ENCODE measurements at places on chromosomes 5 and 9.

GRCh38 chr9:126116351-126117157, 210.1 kb upstream of the MVB12B start:
- DNase-seq = no peak

- no peak for DNase-seq
Observed at GRCh38 chr5:95029569-95030366, 255.1 kb downstream of the MCTP1 start.

DNA sequence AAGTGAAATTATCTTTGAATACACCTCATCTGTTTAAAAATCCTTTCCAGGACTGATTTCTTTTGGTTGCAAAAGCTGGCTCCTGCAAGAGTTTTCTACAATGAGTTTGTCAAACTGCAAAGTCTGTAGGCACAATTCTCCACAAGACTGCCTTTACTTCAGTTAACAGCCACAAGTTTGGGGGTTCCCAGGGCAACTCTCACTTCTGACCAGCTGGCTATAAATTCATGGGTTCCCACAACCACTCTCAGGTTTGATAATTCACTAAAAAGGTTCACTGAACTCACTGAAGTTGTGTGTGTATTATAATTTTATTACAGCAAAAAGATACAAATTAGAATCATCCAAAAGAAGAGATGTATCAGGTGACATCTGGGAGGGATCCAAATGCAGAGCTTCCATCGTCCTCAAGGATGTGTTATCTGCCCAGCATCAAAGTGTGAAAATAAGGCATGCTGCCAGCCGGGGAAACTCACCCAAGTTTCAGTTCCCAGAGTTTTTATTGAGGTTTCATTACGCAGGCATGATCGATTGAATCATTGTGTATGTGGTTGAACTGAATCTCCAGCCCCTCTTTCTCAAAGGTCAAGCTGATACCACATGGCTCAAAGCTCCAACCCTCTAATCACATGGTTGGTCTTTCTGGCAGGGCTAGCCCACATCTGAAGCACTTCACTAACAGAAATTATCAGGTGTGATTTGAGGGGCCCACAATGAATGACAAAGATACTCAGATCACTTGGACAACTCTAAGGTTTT, 19.0 kb upstream of the PSIP1 start:
- DNase-seq = no peak

DNA sequence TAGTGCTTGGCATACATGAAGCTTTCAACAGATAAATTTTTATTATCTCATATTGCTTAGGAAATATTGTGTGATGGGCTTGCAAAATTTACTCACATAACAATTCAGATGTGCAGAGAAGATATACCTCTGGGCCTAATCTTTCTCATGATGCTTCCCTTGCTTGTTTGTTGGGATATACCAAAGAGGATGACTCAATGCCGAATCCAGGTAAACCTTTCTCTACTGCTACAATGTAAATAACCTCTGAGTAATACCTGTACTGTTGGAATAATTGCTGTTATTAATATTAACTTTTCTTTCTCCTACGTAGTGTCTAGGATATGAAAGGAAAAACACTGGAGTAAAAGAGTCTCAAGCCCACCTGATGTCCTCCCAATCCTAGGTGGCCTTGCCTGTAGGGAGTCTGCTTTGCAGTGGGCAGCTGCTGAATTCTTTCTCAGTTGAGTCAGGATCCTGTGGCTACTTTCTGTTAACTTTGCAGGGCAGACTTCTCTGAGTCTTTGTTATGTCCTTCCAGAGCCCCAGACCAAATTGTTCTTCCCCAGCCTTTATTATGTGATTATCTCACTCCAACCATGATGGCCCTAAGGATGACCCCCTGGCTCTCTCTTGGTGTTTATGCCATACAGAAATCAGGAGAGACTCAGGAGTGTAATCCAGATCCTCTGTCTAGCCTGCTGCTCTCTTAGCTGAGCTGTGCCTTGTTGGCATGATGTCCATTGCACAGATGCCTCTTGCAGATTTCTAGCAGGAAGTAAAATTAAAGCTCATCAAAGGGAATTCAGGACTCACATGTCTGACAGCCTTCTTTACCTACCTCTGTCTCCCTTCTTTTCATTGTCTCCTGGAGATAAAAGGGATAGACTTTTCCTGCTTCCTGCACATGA, 208.1 kb downstream of the SNX18 start:
- DNase-seq = no peak

DNA sequence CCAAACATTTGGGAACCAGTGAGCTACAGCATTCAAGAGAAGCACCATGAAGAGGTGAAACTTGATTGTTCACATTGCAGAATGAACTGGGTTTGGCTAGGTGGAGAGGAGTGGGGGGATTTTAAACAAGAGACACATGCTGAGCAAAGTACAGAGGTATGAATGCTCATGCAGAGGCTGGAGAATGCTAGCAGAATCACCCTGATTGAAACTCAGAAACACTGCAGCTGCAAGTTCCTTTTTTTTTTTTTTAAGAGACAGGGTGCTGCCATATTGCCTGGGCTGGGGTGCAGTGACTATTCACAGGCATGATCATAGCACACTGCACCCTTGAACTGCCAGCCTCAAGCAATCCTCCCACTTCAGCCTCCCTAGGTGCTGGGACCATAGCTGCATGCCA, 35.1 kb downstream of the DENND1A start:
- DNase-seq = no peak

DNA sequence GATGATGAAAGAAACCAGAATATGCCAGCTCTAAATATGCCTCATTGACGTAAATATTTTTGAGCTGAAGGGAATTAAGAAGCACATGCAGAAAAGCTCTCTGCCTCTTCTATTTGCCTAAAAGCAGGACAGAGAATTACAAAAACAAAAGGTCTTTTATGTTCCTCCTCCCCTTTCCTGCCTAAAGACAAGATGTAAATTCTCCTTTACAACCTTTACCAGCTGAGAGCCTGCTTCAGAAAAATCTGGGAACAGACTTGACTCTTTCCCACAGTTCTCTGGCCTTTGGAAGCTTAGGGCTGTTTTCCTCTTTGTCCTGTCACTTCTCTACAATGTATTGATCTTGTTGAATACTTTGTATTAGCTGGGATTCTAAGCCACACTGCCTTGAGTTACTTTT, 199.7 kb downstream of the TMC1 start:
- no peak for DNase-seq

GRCh38 chr5:139299486-139299885, 5.9 kb downstream of the MATR3 start:
- no peak for DNase-seq

- no peak for DNase-seq
Observed at GRCh38 chr5:65307088-65307487, 174.6 kb downstream of the ADAMTS6 start.

- no peak for DNase-seq
Observed at GRCh38 chr5:10858945-10859344, 97.9 kb upstream of the DAP start.

- no peak for DNase-seq
Observed at GRCh38 chr5:112604732-112605630, 132.7 kb upstream of the APC start.

- DNase-seq = peak; percentile 93
Observed at GRCh38 chr5:57804007-57804444, 321.4 kb upstream of the ACTBL2 start.

DNA sequence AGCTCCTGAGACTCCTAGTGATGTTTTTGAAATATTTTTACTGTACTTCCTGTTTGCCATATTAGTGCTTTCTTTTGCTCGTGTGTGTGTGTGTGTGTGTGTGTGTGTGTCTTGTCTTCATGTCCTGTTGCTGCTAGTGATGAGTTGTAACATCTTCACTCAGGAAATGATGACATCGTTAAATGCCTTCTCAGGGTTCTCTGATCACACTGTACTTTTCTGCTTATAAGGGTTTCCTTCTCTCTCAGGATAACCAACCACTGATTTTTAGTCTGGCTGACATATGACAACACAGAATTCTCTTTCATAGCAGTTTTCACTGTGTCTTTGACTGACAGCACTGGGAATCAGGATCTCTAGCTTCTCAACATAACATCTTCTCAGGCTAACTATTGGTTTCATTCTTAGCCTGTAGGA, 16.1 kb downstream of the SV2C start:
- no peak for DNase-seq
